Activated naive CD4-positive, alpha-beta T cell treated with anti-CD3 and anti-CD28 coated beads, Interleukin-2, amount 50 U/mL, for 16 hours (primary cell): ENCODE measurements at places on chromosomes 12 and 14.

DNA sequence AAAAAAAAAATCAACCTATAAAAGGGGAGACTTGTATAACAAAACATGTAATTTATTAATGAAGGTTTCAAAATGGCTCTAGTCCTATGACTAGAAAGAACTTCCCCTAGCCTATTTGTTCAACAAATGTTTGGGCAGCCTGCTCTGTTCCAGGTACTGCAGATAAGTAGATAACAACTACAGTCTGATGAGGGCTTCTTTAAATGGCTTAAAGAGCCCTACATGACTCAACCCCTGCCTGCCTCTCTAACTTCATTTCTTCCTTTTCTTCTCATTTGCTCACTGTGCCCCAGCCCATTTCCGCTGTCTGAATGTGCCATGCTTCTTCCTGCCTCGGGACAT is 21.5 kb downstream of the ALDH6A1 start:
- DNase-seq: no peak

- no peak for DNase-seq
Observed at GRCh38 chr14:59017285-59017965, 171.0 kb upstream of the DAAM1 start.

DNA sequence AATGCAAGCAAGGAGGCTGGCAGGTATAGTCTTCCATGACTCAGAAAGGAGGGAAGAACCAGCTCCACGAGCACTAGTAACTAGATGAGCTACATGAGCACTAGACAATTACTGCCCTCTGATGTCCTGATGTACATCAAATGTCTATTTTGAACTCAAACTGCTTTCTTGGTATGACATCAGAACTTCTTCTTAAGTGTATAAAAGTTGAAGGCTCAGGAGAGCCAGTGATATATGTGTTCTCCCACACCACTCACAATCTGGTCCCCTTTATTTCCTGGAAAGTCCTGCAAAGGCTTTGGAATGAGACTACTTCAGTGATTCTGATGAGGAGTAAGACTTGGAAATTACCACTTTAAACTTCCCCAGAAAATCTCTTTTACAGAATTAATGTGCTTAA is 18.5 kb upstream of the DHRS7 start:
- no peak for DNase-seq

- no peak for DNase-seq
Observed at GRCh38 chr14:64525354-64525753, 15.2 kb upstream of the HSPA2 start.

GRCh38 chr12:113896194-113896593 is 69.9 kb downstream of the RBM19 start:
- DNase-seq: no peak

DNA sequence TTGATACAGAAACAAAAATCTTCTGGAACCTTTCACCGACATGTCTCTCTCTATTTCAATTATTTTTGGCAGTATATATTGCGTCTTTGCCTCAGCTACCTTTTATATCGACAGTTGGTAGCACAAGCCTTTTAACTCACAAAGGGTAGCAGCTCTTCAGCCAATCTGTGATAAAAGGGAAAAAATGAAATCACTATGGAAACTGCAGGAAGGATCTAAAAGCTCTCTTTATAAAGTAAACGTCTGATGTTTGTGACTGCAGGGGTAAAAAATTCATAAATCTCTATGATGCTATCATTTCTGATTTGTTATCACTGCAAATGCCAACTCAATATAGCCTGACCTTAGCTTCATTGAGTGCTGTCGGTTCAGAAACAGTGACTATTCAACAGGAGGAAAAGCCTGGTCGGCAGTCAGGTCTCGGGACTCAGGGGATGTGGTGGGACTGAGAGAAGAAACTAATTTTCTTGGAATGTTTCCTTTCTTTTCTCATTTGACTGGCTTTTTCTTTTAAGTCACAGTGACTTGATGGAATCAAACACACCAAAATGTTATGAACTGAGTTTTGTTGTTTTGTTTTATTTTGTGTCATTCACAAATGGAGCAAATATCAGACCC is 5.9 kb upstream of the RMST start:
- DNase-seq: no peak

DNA sequence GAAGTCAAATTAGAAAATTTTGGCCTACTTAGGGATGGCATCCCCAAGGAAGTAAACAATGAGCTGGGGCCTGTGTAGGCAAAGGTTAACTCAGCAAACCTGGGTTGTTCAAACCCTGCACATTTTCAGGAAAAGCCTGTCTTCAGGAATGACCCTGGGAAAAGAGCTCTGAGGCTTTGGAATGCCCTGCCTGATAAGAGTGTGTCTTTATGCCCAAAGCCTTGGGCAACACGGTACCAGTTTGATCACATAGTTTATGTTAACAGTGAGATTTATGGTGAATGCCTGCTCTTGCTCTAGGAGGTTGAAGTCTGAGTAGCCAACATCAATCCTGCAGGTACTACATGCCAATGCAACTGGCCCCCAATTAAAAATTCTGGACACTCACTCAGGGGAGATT is 28.2 kb upstream of the STAB2 start:
- no peak for DNase-seq

DNA sequence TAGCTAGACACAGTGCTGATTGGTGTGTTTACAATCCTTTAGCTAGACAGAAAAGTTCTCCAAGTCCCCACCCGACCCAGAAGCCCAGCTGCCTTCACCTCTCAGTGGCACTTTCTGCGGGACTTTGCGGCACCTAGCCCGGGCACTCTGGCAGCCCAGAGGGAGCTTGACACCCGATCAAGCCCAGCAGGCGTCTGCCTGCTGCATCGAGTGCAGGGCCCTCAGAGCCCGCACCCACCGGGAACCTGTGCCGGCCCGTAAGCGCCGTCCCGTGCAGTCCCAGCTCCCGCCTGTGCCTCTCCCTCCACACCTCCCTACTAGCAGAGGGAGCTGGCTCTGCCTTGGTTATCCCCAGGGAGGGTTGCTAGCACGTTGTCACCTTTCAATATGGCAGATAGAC is 631.0 kb upstream of the STXBP6 start:
- DNase-seq: peak; percentile 10

- no peak for DNase-seq
Observed at GRCh38 chr12:64006211-64006825, 161.8 kb downstream of the SRGAP1 start.

DNA sequence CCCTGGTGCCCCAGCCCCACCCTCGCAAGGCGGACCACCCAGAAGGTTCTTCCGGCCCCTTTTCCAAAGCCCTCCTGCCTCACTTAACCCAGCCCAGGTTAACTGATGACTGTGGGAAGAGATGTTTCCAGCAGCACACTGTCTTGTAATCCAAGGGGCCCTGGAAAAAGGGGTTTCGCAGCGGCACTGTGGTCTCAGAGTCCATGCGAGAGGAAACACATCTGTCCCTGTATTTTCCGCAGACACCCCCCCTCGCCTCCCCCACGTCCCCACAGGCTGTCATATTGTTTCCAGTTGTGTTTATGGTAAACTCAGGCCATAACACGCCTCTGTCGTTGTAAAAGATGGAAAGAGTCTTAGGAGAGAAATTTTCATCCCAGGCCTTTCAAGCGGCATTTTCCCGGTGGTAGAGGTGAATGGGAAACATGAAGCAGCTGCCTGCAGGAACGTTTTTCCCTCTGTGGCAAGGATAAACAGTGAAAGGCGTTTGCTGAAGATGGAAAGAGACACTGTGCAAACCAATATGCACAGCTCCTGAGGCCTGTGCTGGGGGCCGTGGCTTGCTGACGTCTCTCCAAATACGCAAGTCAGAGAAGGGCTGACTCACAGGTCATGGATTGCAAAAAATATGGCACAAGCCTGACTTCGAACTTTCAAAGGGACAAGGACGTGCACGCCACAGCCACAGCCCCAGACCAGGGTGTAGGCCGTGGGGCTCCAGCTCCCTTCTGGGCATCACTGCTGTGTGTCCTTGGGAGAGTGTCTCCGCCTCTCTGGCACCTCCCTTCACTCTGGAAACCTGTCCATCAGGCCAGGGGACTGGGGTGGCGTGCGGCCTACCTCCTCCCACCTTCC is 22.5 kb upstream of the FZD10 start:
- DNase-seq: no peak

DNA sequence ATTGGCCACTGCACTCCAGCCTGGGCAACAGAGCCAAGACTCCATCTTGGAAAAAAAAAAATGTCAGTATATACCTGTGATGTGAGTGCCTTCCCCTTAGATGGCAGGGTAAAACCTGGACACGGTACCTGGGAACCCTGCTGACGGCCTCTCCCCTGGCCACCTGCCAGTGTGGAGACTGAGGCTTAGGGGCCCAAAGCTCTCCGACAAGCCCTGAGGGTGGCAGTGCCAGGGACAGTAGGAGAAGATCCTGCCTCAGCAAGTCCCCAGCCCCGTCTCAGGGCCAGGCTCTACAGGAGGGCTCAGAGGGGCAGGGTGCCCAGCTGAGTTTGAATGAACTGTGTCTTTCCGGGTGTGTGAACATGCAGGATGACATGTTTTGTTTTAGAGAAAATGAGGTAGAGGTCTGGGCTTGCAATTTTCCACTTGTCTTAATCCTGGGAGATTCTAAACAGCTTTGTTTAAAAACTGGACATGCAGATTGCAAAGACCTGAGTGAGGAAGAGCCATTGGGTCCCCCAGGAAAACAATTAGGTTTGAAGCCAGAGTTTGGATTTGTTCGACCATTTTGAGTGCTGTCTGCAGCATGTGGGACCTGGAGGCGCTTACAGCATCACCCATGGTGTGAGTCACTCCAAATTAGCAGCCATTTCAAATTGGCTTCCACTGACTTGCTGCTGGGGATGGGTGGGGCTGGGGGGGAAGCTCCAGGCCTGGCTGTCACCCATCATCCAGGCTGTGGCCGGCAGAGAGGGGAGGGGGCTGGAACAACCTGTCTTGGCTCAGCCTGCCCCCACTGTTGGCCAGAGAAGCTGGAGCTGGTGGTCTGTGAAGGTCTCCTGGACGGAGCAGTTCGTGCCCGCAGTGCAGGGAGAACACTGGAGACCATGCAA is 10.8 kb downstream of the TSPAN9 start:
- no peak for DNase-seq

- peak; percentile 30 for DNase-seq
Observed at GRCh38 chr14:66507181-66507721, 696 bp upstream of the GPHN start.

DNA sequence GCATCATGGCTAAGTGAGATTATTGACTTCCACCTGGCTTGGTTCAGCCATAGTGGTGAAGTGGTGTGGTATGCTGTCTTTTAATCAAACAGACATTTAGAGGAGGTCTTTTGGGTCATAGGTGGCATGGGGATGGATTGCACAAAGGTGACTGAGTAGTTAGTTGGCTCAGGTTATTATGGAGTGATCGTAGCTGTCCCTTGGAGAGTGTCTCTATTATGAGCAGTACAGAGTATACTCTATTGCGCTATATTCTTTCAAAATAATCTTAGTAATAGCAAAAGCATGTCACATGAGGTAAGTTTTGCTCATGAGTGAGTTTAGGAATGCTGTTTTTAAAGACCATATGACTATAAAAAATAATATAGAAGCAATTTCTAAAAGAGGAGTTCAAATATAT is 60.4 kb downstream of the RASSF8 start:
- DNase-seq: no peak

DNA sequence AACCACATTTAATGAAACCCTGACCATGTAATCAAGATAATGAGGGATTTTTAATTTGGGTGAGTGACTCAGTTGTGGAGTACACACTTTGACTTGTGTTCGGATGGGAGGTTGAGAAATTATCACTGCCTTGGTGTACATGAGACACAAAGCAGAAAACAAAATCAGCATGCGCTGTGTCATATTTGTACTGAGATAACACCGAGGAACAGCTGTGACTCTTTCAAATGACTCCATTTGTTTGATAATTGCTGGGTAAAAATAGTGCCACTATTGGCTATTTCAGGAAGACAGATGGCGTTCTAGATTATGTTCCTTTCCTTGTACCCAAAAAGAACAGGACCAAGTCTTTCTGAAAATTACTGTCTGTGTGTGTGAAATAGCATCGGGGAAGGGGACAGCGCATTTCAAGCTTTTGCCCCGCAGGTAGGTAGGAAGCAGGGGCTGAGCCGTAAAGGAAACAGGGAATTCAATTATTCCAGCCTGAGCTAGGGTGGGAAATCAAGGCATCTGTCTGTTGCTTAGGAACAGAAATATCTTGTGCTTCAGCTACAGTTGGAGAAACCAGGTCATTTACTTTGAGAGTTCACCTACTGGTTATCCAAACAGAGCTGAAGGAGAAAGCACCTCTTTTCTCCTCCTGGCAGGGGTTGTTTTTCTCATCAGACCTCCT is 114.3 kb downstream of the SNAPC1 start:
- DNase-seq: no peak

DNA sequence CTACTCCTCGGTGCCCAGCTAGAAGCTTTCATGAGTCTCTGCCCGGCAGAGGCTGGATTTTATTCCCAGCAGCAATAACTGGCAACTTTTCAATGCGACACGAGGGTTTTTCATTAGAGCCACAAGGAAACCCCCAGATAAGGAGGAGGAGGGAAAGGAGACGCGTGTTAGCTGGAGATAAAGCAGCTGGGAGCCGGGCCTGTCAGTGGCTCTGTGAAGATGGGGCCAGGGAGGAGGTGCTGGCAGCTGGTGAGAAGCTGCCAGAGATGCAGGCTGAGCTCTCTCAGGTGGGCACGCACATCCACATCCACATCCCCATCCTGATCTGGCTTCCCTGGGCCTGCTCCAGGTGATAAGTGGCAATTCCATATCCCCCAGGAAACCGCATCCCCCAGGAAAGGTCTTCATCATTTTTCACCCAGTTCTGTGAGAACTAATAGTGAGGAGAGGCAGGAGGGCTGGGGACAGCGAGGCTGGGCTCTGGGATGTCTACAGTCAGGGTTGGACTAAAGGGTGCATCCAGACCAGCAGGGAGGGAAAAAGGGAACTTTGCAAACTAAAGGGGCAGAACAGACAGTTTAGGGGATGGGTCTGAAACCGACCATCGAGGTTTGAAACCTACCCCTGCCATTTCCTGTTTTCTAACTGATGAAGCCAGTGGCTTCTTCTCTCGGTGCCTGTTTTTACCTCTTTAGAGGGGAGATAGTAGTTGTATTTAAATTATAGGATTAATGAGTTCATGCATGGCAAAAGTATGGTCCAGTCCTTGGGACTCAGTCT is 413.2 kb downstream of the DPF3 start:
- DNase-seq: no peak

DNA sequence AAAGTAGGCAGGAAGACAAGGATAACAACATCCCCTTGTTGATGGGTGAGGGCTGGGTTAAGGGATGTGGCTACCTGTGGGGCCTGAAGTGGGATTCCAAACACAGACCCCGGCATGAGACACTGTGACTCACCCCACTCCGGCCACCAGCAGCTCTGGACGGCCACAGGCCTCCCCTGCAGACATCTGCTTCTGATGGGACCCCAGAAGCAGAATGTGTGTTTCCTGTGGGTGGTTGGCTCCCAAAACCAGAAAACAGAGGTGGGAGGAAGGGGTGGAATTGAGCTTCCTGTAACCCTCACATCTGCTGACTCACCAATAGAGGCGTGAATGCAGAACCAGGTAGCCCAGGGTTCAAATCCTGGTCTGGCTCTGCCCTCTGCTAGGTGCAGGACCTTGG is 216.6 kb upstream of the PWP1 start:
- DNase-seq: no peak

DNA sequence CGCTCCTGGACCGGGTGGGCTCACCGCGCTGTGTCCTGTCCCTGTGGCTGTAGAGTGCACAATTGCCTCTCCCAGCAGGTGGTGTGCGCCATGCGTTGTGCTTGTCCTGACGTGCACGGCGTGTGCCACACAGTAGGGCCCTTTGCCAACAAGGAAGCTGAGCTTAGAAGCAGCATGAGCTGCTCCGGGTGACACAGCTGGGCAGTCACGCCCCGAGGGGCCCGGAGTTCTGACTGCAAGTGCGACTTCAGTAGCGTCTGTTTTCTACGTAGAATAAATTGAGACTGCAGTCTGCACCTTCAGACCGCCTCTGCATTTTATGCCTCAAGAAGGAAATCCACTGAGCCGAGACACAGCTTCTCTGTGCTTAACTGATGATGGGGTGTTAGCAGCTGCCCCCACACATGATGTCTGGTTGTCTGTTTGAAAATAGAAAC is 81.6 kb downstream of the ADGRD1 start:
- no peak for DNase-seq
